ENCODE measurements at places on chromosomes 1 and 21.
A peak's percentile ranks its signal among the peaks of the same experiment; 100 is the strongest.

DNA sequence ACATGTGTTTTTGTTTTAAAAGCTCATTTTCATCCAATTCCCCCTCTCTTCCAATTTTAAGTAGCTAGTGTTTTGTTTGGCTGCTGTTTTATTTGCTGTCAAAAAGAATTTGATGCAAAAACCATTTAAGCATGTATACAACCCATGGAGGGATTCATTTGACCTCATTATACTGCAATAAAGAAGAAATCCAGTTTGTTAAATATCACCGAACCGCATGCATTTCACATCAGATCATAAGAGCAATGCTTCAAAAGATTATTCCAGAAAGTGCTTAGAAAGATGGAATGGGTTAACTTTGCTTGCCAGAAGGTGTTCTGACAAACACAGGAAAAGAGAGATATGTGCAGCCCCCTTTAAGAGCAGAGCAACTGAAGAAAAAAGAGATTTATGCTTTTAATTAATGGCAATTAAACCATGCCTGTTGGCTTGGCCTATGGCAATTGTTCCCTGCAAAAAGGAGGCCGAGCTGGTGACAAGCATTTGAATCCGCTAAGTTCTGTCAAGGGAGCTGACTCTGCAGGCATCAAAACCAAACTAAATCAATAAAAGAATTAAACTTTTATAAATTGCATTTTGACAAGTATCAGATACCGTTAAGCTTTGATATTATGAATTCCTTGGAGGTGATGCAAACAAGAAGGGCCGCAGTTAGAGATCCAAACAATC, 14.4 kb upstream of the BARHL2 start:
- no peak for DNase-seq

GRCh38 chr1:213474054-213474453, 423.0 kb downstream of the RPS6KC1 start:
- no peak for DNase-seq

GRCh38 chr1:89363638-89364536, at the start of gene GBP6:
Gene GBP6, plus strand, starts transcription at chr1:89364059. Its CDS starts 4,493 bp downstream, at chr1:89368552.
- DNase-seq, result no peak

DNA sequence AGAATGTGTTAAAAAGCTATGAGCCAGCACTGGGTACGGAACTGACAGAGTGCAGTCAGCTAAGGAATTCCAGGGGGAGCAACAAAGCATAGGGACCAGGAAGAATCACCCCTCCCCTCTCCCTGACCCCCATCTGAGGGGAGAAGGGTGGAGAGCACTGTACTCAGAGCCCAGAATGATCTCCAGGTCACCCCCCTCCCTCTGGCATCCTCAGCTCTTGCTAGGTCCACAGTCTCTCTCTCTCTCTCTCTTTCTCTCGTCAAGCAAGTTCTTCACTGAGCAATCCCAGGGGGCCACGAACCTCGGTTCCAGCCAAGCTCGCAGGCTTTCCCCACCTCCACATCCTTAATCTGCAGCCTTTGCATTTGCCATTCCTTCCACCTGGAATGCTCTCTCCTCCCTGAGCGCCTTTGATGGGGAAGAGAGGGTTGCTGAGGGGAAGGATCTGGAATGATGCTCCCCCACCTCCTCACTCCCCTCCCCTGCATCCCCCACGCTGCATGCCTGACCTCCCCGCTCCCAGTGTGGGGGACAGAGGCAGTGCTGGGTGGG, 6.7 kb upstream of the WASF2 start:
- DNase-seq, result no peak

DNA sequence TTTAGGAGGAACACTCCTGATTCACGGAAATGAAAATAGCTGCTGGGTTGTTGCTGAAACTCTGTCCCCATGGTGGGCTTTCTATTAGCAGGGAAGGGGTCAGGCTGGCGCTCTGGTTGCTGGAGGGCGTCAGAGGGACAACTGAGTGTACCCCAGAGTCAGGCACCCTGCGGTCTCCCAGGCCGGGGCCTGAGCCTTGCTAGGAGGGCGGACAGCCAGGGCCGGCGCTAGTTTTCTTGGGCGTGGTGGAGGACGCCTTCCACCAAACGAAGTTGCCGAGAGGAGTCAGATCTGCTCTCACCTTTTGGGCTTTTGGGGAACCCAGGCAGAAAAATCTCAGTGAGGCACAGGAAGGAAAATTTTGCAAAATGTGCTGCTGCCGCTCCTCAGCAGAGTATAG, 54.8 kb downstream of the NGF start:
- DNase-seq, result no peak

- peak; percentile 48 for DNase-seq
Measured at GRCh38 chr1:177959811-177960515, 9.9 kb downstream of the SEC16B start.

DNA sequence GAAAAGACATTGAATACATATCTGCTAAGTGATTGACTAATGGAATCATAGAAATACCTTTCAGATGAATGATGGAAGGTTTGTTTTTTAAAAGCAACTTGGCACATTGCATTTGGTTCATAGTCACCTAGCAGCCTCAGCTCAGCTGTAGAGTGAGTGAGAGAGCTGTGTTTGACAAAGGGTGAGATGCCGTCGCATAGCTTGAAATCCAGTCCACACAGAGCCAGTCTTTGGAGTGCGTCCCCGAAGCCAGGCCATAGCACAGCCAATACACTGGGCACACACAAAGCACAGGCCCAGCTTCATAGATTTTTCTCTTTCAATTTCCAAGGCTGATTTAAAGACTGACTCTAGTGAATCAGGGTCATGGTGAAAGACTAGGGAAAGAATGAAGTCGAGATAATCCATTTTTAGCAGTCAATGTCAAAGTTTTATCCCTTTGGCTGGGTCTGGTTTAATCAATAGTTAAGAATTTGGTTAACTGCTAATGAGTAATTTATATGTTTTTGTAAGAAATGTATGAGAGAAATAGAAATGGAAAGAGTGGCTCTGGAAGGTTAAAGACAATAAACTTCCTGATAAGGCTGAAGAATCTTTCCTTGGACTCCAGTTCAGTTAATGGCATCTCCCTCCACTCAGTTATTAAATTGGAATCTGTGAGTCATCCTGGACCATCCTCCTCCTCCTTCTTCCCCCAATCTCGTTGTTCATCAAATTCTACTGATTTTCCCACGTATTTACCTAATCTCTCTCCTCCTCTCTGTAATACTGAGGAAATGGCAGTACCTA, 101.2 kb upstream of the IRF2BP2 start:
- DNase-seq, result no peak

DNA sequence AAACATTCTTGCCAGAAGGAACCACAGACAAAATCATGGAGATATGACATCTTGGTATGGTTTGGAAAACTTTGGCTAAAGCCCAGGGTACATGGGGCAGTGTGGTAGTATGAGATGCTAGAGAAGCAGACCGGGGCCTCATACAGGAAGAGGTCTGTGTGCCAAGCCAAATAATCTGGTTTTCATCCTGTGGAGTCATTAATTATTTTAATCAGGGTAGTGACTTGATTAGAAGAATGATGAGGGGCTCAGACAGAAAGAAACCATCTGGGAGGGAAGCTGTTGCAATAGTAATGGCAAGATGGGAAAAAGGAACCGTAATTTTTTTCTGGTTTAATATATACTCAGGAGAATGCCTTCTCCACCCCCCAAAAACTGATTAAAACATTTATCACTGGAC, 318.0 kb downstream of the BRINP2 start:
- no peak for DNase-seq

DNA sequence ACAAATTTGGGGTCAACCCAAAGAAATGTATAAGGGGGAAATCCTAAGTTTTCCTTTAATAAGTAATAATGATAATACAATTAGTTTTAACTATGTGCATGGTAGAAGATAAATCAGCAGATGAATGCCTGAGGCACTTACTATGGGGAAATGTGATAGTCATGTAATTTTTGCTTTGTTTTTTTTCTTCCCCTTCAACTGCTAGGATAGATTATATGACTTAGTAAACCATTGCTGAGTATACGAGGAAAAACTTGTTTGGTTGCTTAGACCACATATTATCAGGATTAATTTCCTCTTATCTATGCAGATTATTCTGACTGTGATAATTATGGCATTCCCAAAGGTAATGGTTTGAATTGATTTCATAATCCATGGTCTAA, 181.1 kb downstream of the TGFB2 start:
- DNase-seq, result no peak

DNA sequence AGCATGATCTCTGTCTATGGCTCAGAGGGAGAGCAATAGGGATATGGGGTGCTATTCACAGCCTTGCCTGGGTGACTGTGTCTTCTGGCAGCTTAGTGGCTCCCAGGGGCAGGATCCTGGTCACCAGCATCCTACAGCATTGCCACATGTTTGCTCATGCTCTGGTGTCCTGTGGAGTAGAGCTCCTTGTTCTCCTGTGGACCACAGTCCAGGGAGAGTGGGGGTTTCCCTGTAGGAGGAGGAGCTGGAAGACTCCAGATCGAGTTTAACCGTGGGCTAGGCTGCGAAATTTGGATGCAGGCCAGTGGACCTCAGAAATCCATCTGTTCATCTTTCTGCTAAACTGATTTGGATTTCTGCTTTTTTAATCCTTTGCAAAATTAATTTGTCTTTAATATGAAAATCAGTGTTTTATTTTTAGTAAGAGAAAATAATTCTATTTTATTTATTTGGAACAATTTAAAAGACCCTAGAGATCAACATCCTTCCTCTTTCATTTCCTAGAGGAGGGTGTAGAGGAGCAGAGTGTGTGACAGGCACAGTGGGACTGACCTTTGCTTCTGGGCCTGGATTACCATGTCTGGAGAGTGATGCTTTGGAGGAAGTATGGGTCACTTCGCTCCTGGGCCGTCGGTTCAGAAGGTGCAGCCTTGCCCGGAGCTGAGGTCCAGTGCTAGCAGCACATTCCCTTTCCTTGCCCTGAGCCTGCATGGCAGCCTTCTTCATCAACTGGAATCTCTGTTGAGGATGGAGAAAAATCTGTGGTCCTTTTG, 17.4 kb downstream of the ADARB1 start:
- peak; percentile 25 for DNase-seq

GRCh38 chr1:29698033-29698432, 461.7 kb downstream of the PTPRU start:
- peak; percentile 62 for DNase-seq

GRCh38 chr1:61042466-61043009, 39.8 kb upstream of the NFIA start:
- DNase-seq, result no peak

DNA sequence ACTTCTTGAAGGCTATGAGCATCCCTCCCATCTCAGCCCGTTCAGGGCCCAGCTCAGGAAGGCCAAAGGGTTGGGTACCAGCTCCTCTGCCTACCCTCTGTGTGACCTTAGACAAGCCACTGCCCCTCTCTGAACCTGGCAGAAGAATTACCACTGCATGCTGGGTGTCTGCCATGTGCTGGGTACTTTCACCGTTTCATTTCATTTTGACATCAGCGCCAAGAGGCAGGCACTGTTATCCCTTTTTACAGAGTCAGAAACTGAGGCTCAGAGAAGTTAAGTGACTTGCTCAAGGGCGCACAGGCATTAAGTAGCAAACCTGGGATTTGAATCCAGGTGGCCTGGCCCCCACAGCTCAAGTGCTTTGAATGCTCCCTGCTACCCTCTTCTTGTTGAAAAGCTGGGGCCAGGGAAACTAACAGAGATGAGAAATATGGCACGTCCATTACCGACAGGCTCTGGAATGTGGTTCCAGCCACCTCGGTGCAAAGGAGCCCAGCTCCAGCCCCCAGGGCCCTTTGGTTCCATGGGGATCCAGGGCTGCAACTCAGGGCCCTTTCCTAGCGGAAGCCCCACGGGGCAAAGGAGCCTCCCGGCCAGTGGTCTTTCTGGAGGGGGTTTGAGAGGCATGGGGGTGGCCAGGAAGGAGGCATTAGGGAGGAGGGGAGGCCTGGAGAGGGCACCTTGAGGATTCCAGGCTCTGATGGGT, 6.5 kb downstream of the TMEM82 start:
- DNase-seq, result no peak

DNA sequence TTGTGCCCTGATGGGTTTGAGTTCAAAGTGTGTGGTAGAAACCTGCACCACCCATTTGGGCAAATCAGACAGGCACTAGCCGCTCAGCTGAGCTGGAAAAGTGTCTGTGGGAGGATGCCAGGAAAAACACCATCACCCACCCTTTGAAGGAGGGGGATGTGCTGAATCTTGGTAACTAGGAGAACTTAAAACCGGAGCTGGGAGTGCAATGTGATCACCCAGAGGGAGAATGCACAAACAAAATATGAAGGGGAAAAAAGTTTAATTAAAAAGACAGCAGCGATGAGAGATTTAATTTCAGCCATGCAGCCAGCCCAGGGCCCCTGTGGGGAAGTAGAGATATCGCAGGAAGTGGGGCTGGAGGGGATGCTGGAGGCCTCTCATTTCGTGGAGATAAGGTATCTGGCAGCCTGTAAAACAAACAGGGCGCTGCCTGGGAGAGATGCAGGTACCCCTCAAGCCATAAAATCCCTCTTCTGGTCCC, 86.8 kb upstream of the BCAR3 start:
- no peak for DNase-seq

GRCh38 chr1:170711682-170712081, 47.8 kb downstream of the PRRX1 start:
- peak; percentile 83 for DNase-seq

- no peak for DNase-seq
Measured at GRCh38 chr1:232901255-232901654, 49.2 kb upstream of the NTPCR start.

GRCh38 chr1:53585129-53585528, 125.9 kb downstream of the DMRTB1 start:
- DNase-seq, result peak; percentile 39

DNA sequence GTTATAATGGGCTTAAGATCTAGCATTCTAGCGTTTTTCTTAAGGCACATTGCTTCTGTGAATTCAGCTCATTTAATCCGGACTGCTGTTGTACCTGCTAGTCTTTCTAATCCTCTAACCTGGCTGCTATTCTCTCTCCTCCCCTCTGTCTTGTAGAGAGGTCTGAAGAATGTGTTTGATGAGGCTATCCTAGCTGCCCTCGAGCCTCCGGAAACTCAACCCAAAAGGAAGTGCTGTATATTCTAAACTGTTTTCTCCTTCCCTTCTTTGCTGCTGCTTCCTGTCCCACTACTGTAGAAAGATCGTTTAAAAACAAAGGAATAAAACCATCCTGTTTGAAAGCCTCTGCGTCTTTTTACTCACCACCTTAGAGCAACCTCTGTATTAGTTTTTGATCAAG, 37.3 kb downstream of the CDC42 start:
- DNase-seq, result no peak

DNA sequence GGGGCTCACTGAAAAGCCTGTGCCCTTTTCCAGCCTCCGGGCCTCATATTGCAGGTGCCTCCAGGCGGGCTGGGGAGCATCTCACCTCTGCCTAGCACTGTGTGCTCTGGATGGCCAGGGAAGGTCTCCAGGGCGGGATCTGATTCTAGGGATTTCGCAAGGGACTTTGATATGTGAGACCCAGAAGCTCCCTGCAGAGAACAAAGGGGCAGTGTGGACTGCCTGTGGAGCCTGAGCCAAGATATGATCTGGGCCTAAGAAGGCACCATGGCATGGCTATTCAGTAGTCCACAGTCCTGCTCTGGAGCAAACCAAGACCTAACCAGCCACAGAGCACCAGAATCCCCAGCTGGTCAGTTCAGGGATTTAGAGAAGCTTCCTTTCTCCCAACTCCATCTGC, 157.2 kb downstream of the ST6GALNAC5 start:
- no peak for DNase-seq

- no peak for DNase-seq
Measured at GRCh38 chr1:54069791-54070170, 16.4 kb downstream of the TCEANC2 start.

GRCh38 chr21:28423521-28424190, 569.0 kb downstream of the LTN1 start:
- DNase-seq, result no peak

- DNase-seq, result no peak
Measured at GRCh38 chr1:41792485-41792770, 126.3 kb downstream of the HIVEP3 start.
